DMS79 treated with DMSO at 0.1 percent for 48 hours (cell line): ENCODE measurements at places on chromosomes 6 and 20.
A peak's percentile ranks its signal among the peaks of the same experiment; 100 is the strongest.

- no peak for DNase-seq
Measured at GRCh38 chr6:167815296-167815980, 11.3 kb upstream of the AFDN start.

- no peak for DNase-seq
Measured at GRCh38 chr6:166097914-166098522, 69.6 kb downstream of the TBXT start.

DNA sequence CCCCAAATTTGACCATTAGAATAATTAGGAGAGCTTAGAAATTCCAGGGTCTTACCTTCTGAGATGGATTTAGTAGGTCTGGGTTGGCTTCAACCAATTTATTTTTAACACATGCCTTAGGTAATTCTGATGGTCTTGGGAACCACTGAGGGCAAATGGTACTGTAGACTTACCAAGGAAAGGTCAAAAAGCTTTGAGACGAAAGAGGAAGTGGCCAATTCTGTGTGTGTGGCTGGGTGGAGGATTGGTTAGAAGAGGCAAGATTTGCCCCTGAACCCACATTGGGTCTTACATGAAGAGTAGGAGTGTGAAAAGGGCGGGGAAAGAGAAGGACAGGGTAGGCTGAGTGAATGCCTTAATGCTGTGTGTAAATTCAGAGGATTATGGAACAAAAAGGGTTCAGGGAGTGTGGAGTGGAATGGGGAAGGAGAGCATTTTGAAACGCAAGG is 2.7 kb downstream of the ITCH start:
- no peak for DNase-seq

- no peak for DNase-seq
Measured at GRCh38 chr6:137677709-137678108, 183.5 kb upstream of the OLIG3 start.

GRCh38 chr6:136510782-136511181 is 39.4 kb downstream of the MAP7 start:
- no peak for DNase-seq

GRCh38 chr6:130620338-130620781 is 206.8 kb upstream of the SMLR1 start:
- DNase-seq, result no peak

DNA sequence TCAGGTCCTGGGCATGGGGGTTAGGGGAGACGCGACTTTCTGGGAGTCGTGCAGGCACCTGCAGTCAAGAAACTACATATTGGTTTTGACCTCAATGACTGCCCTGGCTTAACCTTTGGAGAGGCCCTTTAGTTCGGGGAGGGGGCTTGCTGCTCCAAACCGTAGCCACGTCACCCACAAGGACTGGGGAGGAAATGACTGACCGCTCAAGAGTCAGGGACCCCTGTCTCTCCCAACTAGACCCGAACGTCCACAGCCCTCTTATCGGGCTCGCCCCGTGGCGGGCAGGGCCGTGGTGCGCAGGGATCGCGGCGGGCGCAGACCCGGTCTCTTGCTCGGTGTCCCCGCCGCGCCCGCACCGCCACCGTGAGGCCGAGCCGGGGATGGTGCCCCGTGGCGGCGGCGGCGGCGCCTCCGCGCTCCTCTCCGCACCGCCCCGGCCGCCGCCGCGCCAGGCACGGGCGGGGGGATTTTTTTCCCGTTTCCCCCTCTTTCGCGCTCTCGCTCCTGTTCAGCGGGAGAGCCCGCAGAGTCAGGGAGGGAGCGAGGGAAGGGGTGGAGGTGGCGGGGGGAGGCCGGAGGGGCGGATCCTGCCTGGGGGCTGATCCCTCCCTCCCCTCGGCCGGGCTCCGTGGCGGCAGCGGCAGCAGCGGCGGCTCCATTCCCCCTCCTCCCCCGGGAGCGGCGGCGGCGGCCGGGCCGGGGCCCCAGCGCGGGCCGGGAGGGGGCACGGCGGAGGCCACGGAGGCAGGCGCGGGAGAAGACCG is at the start of gene BRPF3:
TSS of gene BRPF3 (plus strand) at position 632 of the 767 bp plus-strand sequence. CDS start 3,579 bp downstream, outside the sequence.
- DNase-seq, result peak; percentile 73

DNA sequence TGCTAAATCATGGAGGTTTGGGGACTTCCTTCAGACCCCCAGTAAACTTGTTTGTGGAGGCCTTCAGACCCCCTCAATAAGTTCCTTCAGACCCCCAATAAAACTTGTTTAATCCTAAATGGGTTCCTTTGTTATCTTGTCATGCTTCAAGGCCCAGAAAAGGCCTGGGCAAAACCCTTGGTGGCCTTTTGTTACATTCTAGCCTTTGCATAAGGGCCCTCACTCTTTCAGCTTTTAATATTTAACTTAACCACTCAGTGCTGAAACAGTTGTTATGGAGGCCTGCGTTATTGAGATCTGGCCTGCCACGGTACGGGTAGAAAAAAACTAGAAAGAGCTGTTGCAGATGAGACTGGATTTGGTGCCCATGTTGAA is 4.3 kb upstream of the DYNLRB1 start:
- DNase-seq, result no peak

GRCh38 chr6:89037141-89037900 is 43.2 kb upstream of the PNRC1 start:
- no peak for DNase-seq
